Right cardiac atrium (tissue), 5 donors: ENCODE measurements at places on chromosomes 3 and 15. TPM values are rescaled to one million over a fixed set of nuclear protein-coding genes. Genes with fewer than 3 reads are reported as not detected.
A peak's percentile ranks its signal among the peaks of the same experiment; 100 is the strongest.

DNA sequence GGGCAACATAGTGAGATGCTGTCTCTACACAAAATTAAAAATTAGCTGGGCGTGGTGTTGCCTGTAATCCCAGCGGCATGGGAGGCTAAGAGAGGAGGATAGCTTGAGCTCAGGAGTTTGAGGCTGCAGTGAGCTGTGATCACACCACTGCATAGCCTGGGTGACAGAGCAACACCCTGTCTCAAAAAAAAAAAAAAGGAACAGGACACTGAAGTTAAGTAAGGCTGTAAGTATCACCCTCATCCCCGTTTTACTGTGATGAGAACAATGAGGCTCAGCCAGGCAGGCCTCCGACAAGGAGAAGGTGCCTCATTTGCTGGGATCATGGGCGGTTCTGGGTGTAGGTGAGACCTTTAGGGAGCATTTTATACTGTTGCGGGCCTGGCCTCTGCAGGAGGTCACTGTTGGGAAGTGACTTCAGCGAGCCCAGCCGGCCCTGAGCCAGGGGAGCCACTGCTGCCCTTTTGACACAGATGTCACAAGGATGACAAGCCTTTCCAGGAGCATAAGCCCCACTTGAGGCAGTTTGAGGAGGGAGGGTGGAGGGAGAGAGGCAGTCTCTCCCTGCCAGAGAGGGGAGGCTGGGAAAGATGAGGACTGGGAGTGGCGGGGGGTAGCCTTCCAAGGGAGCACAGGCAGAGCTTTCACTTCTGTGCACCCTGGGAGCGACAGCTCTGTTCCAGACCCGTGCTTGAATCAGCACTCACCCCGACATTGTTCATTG lies 30.8 kb downstream of the IRAK2 start:
- peak; percentile 30 for DNase-seq

- DNase-seq, result no peak
Observed at GRCh38 chr15:100973351-100974111, 54.4 kb downstream of the LRRK1 start.

- no peak for DNase-seq
Observed at GRCh38 chr3:53589806-53590205, 95.4 kb downstream of the CACNA1D start.

- DNase-seq, result no peak
Observed at GRCh38 chr3:155372281-155372680, 78.8 kb upstream of the STRIT1 start.

DNA sequence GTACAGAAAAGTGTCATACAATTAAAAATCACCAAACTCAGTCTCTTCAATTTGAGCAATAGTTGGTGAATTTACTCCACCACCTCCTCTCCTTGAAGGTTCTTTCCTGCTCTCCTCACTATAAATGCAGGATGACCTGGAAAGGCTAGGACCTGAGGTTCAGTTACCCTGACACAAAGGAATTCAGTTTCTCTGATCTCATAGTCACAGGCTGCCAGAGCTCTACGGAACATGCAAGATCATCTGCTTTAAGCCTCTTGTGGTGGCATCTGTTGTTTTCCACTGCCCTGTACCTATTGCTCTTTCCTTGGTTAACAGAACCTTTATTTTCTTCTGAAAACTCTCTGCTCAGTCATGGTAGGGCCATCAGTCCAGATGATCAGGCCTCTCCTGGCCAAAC lies 4.9 kb upstream of the TP63 start:
- DNase-seq, result no peak

- DNase-seq, result no peak
Observed at GRCh38 chr3:156735471-156735870, 61.1 kb downstream of the TIPARP start.

DNA sequence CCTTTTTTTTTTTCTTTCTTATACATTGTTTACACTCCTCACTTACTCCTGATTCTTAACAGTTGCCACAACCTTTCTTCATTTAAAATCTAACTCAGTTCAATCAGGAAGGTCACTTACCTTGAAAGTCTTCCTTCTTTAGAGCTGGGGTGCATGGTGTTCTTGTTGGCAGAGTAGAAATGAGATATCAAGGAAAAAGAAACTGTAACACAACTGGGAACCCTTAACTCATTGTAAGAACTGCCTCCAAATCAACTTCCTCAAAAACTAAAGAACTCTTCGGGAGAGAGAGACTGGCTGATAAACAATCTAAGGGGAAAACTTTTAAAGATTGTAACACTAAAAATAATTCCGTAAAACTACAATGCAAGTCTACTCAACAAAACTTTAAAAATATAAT lies 1.4 kb upstream of the APPL1 start:
- no peak for DNase-seq

DNA sequence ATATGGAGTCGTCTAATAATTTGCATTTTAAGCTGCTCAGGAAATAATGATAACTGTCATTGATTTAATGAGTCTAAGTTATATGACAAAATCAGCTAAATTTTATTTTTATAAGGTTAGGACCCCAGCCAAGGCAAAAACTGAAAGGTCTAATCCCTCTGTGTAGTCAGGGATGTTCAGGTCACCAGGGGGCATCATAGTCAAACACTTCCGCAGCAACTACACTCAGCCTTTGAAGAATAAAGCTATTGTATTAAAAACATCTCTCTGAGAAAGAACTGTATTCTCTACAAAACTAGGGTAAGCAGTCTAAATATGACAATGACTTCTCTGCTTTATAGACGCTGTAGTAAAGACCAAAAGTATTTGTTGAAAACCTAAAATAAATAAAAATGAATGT lies 15.0 kb downstream of the INTS14 start:
- DNase-seq, result no peak

GRCh38 chr3:4996223-4996765 lies 17.1 kb downstream of the BHLHE40 start:
- DNase-seq, result no peak

DNA sequence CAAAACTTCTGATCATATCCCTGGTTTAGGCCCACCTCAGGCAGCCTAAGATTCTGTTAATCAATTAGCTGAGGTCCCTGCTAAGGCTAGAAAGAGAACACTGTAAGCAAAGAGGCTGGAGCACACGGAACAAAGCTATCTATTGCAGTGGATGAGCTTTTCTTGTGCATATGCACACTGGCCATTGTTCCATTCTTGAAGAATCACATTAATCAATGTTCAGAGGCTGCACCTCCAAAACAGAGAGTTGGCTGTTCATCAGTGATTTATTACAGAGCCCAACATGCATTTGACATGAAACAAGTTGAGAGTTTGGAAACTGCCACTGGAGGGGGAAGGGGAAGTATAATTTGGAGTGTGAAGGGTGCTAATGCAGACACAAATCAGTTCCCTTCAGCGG lies 873.0 kb downstream of the ROBO1 start:
- no peak for DNase-seq

- no peak for DNase-seq
Observed at GRCh38 chr15:66935688-66936087, 129.7 kb upstream of the SMAD3 start.

- DNase-seq, result no peak
Observed at GRCh38 chr3:2944628-2945027, 165.5 kb downstream of the IL5RA start.

- no peak for DNase-seq
Observed at GRCh38 chr3:135917076-135917475, 48.5 kb upstream of the PPP2R3A start.

- no peak for DNase-seq
Observed at GRCh38 chr3:113287803-113288648, 76.7 kb downstream of the BOC start.

- no peak for DNase-seq
Observed at GRCh38 chr3:50427217-50427616, 67.9 kb upstream of the TMEM115 start.

TMCO5A gene
- total RNA-seq, result not detected

ITIH1 gene
- total RNA-seq, result not detected

GOLGA8T gene
- 1.8 TPM for total RNA-seq

ATRIP gene
- 5.2 TPM for total RNA-seq

KLHL40 gene
- 0.09 TPM for total RNA-seq

SAMD7 gene
- total RNA-seq, result not detected

ST3GAL6 gene
- total RNA-seq, result 29.0 TPM
